ENCODE measurements at places on chromosomes 2 and 18. TPM values are rescaled to one million over a fixed set of nuclear protein-coding genes. Genes with fewer than 3 reads are reported as not detected.
A peak's percentile ranks its signal among the peaks of the same experiment; 100 is the strongest.

DNA sequence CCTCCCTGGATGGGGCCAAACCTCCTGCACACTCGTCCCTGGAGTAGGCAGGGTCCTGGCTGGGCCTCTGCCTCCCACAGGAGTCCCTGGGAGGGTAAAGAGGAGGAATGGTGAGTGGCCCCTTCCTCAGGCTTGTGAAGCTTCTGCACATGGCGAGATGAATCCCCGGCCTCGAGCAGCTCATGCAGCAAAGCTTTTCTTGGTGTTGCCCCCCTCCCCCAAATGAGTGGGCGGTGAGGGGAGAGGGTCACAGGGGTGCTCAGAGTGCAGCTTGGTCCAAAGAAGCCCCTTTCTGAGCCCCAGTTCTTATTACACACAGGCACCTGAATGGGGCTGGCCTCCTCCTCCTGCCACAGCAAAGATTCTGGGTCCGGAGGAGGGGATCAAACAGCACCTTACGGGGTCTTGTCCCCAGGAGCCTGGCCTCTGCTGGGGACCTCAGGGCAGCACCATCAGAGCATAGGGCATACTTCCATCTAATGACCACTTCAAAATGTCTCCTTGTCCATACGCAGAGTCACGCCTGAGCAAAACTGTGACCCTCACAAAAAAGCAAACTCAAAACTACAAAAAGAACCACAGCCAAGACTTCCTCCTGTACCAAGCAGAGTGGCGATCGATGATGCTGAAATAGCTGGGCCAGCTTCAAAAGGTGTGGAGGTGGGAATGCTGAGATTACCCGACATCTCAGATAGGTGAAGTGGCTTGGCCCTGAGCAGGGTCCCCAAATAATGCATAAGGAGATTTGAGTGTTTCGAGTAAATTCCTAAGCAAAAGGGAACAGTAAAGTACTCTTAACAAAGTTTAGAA lies 148.4 kb upstream of the TWIST2 start:
- DNase-seq: no peak

DNA sequence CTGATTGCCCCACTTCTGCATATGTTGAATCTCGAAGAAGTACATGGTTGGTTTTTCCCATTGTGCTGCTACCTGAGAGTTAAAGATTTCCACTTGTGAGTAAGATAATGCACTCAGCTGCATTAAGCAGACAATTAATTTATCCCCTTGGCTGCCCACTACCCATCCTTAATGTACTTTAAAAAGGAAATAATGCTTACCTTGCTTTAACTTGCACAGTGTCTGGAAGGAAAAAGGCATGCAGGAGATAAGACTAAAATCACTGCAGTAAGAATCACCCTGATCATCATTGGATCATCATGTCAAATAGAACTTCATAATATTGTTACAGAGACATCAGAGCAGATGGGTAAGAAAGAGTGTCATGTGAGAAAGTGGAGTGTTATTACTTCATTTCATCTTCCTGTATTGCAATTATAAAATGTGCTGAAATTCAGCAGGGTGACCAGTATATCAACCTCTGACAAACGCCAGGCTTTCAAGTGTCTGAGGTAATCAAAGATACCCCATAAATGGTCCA lies 207.3 kb upstream of the PIK3C3 start:
- no peak for DNase-seq

The REG3G gene
- not detected for total RNA-seq

DNA sequence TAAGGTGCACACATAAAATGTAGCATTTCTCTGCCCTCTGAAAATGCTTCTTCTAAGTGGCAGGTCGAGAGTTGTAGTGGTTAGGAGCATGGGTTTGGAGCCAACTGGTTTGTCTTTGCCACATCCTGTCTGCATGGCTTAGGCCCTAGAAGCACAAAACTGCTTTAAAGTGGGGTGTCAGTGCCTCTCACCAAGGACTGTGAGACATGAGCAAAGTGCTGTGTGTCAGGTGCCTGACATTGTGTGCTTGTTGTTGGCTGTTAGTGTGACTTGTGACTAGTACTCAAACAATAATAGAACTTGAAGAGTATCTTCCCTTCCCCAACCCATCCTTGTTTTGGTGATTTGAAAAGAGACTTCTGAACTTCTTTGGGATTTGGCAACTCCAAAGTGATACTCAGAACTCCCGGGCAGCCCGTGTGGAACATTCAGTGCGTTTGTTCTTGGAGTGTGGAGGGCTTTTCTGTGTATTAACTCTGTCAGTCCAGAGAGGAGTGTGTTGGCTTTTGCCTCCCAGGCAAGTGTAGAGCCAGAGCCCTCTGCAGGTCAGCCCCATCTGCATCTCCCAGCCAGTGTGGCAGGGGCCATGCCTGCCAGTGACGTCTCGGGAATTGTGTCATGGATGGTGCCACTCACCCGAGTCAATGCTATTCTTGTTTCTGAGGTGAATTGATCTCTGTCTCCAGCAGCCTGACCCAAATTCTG lies 5.0 kb downstream of the MGAT5 start:
- DNase-seq: peak; percentile 56

- no peak for DNase-seq
Measured at GRCh38 chr18:76370201-76370600, 124.8 kb downstream of the ZNF516 start.

Data from activated T-cell treated with anti-CD3 and anti-CD28 coated beads, Interleukin-2, amount 50 U/mL, for 72 hours (primary cell).